ENCODE measurements at places on chromosomes 1 and 21.

DNA sequence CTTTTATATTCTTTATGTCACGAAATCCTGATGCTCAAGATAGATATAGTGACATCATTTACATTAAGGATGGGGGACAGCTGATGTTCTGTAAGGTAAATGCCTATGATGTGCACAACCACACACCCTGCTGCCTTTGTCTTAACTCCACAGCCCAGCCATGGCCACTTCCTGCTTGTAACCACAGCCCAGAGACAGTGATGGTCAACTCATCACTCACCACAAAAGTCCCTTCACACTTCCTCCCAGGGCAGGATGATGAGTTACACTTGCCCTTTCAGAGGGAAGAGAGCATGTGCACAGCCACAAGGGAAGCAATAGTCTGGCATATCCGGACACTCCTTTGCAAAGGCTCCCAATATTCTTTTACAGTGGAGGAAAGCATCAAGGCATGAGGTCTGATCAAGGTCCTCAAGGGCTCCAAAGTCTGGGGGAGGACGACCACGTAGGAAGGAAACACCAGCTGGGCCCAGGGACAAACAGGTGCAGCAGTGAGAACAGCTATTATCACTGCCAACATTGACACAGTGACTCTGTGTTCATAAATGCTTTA, 53.8 kb downstream of the PLPP3 start:
- no peak for DNase-seq

GRCh38 chr1:67431156-67431765, 1.1 kb upstream of the SERBP1 start:
- DNase-seq: no peak

GRCh38 chr21:45001134-45002095, 61.6 kb downstream of the SLX9 start:
- DNase-seq: no peak

GRCh38 chr21:28447462-28447861, 545.2 kb downstream of the LTN1 start:
- DNase-seq: no peak

DNA sequence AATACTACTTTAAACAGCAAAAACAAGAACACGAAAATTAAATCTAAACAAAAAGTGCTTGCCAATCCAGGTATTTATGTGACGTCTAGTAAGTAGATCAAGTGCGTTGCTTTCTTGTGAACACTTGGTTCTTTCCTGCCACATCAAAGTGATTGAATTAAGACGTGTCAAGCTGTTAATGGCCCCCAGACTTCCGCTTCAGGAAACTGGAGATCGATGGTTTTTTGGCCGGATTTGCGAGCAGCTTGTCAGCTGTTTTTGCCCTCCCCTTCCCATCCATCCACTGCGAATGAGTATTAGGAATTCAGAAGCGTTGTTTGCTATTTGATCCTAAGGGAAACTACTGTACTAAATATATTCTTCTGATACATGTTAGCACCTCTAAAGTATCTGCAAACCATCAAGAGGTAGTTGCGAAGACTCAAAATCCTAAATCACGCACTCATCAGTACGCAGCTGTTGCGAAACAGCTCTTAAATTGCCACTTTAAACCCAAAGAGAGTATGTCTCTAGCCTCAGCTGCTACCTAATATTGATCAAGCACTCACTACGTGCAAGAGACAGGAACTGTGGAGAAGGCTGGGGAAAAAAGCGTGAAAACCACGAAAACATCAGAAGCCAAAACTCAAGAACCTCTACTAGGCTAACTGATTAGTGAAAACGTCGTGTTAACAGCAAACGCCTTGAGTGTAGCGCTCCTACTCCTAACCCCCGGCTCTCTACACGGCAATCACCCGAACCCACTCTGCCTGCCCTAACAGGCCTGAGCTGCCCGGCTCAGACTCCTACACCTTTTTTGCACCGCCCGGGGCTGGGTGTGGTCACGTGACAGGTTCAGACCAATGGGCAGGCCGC, 473 bp upstream of the BRDT start:
- DNase-seq: no peak

DNA sequence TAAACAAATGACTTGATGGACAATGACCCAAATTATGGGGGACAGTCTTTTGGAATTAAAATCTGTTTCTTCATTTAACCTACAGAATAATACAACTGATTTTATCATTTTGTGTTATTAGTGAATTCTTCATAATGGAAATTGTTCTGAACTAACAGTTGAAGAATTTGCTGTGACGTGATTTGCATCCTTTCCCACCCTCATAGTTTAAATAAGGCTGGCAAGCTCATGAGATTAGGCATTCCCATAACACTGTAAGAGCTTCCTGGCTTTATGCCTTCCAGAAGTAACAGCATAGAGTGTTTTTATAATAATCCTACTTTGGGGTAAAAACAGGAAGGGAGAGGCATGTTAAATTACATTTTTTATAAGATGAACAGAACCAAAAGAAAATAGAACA, 95.7 kb downstream of the ATP6V1G3 start:
- no peak for DNase-seq

- no peak for DNase-seq
These were observed 65.6 kb downstream of the NTPCR start for GRCh38 chr1:233015965-233016364.

GRCh38 chr21:15088488-15088887, 23.7 kb upstream of the NRIP1 start:
- DNase-seq: no peak

DNA sequence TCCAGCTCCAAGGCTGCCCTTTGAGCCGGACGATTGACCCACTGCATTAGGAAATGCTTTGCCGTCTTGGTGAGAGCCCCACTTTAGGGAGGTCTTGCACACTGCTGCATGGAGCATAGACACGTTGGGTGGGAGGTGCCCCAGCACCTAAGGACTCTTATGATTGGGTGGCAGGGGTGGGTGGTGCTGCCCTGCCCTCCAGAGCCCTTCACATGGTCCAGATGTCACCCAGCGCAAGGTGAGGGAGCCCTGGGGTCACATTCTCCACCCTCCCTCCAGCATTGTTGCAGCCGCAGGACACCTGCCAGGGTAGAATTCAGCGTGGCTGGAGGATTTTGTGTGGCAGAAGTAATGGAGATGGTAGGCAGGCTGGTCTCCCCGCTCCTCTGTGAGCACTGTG, 137.4 kb upstream of the COL6A1 start:
- DNase-seq: no peak

DNA sequence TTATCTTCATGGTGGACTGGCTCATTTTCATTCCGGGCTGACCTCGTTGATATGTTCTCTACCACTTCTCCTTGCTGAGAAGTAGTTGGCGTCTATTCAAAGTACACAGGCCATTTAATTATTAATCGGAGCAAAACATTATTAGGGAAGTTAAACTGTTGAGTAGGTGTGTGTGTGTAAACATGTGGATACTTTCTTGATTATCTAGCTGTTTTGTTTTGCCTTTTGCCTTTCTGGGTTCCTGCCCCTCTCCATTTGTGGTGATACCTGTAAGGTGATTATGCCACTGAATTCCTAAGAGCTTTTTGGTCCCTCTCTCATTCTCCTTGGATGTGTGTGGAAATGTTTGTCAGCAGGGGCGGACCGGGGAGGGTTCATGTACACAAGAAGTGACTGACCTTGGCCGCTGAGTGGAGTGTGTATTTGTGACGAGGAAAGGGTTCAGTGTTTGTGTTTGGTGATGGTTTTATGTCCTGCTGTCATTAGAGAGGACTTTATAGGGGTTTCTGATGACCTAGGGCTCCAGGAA, 56.6 kb upstream of the PPP2R5A start:
- no peak for DNase-seq

- DNase-seq: no peak
These were observed 372.1 kb upstream of the B3GALT2 start for GRCh38 chr1:193558491-193559028.

DNA sequence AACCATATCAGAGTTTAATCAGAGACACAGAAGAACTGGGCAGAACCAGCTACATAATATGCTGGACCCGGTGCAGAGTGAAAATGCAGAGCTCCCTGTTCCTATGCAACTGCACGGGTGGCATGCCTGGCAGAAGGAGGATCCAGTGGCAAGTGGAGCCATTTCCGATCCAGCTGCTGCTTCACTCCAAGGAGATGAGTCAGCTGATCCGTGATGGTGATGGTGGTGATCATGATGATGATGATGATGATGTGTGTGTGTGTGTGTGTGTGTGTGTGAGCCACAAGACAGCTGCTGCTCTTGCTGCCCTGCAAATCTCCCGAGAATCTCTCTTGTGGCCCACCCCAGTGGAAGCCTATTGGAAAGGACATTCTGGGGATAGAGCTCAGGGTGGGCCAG, 133.0 kb downstream of the URB2 start:
- no peak for DNase-seq

- DNase-seq: no peak
These were observed 153.4 kb downstream of the ETS2 start for GRCh38 chr21:38958940-38959691.

DNA sequence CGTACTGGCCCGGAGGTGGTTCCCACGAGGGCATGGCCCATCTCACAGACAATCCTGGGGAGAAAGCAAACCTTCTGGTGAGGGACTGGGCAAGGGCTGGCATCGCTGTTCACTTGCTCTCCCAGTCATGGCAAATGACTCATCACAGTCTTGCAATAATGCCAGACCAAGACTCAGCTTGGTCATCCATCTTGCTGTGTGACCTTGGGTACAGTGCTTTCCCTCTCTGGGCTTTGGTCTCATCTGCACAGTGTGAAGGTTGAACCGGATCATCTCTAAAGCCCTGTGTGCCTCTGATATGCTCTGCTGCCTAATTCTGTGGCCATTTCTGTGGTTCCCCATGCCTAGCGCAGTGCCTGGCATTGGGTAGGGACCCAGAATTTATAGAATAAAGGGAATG, 143.6 kb upstream of the CD34 start:
- no peak for DNase-seq

GRCh38 chr1:60563777-60564535, 490.4 kb upstream of the C1orf87 start:
- no peak for DNase-seq

GRCh38 chr1:208230668-208231529, 13.3 kb downstream of the PLXNA2 start:
- no peak for DNase-seq

DNA sequence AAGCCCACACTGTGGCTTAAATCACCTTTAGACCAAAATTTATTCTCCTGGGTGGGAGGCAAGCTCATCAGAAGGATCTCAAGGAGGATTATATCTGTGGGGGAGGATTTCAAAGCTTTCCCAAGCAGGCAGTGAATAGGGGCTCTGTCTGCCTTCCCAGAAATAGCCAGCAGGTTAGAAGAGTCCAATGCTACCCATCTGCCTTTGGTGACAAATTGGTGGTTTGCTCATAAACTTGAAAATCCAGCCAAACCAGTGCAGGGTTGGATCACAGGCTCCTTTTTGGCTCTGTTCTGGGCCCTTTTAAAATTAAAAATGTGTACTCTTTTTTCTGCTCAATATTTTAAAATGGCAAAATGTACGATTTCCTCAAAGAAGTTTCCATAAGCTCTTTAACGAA, 118.9 kb upstream of the ZC3H11B start:
- no peak for DNase-seq

DNA sequence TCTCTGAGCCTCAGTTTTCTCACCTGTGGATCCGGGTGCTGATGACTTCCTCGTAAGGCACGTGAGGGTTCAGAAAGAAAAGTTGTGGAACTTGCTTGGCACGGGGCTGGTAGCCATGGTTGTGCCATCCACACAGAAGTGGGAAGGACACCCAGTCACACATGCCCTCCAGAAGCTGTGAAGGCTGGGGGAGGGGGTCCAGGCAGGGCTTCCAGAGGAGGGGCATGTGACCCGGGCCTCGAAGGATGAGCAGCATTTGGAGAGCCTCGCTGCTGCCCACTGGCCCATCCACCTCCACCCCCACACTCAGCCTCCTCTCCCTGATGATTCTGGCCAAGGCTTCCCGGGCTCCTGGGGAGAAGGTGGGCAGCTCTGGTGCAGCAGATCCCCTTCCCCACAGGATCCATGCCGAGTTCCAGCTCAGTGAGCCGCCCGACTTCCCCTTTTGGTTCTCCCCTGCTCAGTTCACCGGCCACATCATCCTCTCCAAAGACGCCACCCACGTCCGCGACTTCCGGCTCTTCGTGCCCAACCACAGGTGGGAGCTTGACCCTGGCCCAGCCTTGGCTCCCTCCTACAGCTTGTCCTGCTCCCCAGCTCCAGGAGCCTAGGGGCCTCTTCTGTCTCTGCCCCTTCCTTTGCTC, 9.4 kb downstream of the SELENON start:
- DNase-seq: no peak

GRCh38 chr1:101044749-101045148, 19.2 kb upstream of the DPH5 start:
- DNase-seq: no peak

- DNase-seq: no peak
These were observed 67.3 kb downstream of the URB2 start for GRCh38 chr1:229693129-229693900.

- DNase-seq: peak; percentile 61
These were observed 33.3 kb downstream of the RCC2 start for GRCh38 chr1:17405898-17406759.

GRCh38 chr1:90823686-90824085, 106.6 kb upstream of the BARHL2 start:
- DNase-seq: no peak
